Fibroblast of skin of back (primary cell): ENCODE measurements at places on chromosomes 1 and 21.
A peak's percentile ranks its signal among the peaks of the same experiment; 100 is the strongest.

- peak; percentile 68 for DNase-seq
Observed at GRCh38 chr1:175514387-175514953, 228.9 kb downstream of the TNR start.

DNA sequence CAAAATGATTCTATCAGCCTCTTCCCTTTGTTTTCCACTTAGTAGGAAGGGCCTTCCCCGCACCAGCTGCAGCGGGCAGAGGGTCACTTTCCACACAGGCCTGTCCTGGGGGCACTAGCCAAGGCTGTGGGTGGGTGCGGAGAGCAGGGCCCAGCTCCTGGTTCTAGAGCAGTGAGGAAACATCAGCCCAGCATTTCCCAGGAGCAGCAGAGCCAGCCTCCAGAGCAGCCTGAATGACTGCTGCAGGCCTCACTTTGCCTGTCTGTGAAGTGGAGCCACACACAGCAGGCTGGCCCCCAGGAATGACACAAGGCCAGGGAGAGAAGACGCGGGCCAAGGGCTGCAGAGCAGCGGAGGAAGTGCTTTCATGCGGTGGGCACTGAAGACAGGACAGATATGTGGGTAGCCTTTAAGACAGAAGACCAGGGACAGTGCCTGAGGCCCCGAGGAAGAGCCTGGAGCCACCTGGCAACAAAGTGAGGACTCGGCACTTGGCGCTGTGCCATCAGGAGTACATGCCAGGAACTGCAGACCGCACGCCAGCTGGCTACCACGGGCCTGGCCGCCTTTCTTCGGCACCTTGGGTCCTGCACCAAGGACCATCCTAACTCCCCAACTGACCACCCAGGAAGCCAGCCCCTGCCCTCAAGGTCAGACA is 42.0 kb downstream of the ACOT7 start:
- no peak for DNase-seq

DNA sequence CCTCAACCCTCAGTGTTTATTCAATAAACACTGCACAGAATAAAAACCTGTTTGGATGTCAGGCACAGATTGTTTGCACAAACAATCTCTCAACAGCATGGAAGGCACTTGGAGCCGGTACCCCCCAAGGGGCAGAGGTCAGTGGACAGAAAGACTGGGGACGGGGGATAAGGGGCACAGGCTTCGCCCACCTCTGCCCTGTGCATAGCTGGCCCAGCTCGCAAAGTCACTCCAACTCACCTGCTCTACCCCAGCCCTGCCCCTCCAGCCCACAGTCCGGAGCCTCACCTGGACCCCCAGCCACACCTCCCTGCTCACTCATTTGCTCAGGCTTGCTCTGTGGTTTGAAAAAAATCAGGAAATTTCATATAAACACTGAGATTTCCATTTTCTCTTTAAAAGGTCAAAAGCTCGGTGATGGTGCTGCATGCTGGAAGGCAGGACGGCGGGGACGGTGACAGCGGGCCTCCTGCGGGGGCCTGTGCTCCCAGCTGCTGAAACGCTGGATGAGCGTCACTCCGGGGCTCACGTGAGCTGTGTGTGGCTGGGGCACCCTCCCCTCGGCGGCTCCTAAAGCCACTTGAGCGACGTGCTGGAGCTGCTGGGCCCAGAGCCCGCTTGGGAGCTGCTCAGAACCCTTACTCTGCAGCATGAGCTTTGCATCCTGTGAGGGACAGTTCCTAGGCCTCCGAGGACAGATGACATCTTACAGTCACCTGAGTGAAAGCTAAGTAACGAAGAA is 54.5 kb downstream of the PRDM15 start:
- no peak for DNase-seq

DNA sequence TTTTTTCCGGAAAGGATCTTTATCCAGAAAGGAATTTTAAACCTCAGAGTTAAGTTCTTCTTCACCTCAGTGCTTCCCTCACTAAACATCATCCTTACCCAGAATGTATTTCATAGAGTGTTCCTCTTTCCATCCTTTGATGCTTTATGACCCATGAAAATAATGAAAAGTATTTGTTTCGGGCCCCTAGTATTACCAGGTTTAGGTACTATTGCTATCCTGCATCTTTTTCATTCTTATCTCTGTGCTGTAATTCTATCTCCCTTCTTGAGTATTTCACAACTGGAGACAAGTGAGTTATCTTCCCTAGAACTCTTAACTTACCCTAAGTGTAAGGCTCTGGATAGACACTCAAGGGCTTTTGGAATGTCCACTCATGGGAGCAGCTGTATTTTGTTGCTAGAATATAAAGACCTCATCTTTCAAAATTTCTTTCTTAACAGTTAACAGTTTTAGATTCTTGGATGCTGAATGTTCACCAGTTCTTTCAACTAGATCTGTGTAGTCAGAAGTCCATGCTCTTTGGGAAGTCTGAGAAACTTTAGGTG is 26.2 kb downstream of the UCK2 start:
- DNase-seq: no peak

GRCh38 chr1:202578565-202578964 is 131.7 kb downstream of the SYT2 start:
- peak; percentile 57 for DNase-seq

GRCh38 chr1:38003261-38004250 is 1.8 kb downstream of the FHL3 start:
- DNase-seq: peak; percentile 53

DNA sequence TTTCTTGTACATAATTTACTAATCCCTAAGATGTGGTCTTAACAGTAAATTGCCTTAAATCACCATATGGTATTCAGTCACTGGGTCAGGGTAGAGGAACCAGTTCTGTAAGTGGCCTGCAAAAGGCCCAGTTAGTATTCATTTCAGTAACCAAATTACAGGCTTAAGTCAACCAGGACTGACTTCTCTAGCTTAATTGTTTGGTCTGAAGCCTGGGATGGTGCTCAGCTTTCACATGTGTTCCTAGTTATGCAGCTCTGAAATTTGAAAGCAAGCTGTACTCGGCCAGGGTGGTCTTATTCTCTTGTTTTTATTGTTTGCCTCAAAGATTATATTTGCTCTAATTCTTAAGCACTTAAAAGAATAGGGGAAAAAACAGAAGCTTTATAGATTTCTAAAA is 144.6 kb downstream of the MAGI3 start:
- peak; percentile 41 for DNase-seq

- no peak for DNase-seq
Observed at GRCh38 chr1:2228157-2228594, at the start of gene SKI. TSS of gene SKI (plus strand) at chr1:2228319. CDS start at chr1:2228767, 448 bp downstream.

DNA sequence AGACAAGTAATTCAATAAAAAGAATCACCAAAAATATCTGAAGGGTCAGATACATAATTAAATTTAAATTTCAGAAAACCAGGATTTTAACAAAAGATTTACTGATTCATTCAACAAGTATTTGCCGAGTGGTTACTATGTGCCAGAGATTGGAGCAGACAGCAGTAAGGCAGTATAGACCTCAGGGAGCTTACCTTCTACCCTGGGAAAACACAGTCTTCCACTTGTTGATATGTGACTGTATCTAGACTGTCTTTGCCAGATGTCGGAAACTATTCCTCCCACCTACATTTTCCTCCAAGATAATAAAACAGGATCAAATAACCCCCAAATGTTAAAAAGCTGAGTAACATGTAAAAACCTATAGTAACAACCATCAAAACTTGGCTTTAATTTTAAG is 6.2 kb downstream of the HNRNPR start:
- no peak for DNase-seq

DNA sequence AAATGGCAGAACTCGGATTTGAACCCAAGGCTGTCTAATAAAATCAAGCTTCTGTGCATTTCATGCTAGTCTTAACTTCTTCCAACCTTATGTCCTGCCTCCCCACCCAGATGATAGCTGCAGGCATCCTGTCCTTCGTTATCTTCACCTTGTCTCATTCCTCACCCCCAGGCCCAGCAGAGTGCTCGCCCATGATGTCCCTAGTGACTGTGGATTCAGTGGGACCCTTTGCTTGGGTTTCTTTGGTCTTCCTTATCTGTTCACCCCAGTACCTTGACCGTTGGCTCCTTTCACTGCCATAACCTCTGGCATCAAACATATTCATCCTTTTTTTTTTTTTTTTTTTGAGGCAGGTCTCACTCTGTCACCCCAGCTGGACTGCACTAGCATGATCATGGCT is 5.6 kb upstream of the BSDC1 start:
- no peak for DNase-seq

- DNase-seq: peak; percentile 92
Observed at GRCh38 chr1:209367061-209367772, 216.3 kb upstream of the CAMK1G start.

- DNase-seq: no peak
Observed at GRCh38 chr1:53899206-53899628, 5.2 kb downstream of the DIO1 start.

DNA sequence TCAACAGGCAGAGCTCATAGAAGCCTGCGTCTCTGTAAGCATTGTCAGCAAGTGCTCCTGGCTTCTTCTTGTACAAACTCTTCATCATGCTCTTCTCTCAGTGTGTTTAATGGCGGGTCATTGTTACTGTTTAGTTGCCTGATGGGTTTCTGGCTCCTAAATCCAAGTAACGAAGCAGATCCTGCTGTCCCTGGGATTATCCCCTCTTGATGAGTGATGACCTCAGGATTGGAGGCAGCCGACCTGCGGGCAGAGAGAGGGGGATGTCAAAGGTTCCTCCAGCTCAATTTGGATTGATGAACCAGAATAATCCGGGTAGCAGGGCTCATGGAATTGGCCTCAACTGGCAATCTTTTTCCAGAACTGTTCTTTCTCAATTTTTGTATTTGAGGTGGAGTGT is 66.1 kb upstream of the BARHL2 start:
- no peak for DNase-seq

GRCh38 chr1:30971496-30971895 is 62.9 kb upstream of the SDC3 start:
- DNase-seq: no peak

GRCh38 chr1:57013522-57013921 is 47.7 kb upstream of the C8B start:
- DNase-seq: no peak
